H1 (cell line): ENCODE measurements at places on chromosomes 3 and 15. TPM values are rescaled to one million over a fixed set of nuclear protein-coding genes. Genes with fewer than 3 reads are reported as not detected.
A peak's percentile ranks its signal among the peaks of the same experiment; 100 is the strongest.

DNA sequence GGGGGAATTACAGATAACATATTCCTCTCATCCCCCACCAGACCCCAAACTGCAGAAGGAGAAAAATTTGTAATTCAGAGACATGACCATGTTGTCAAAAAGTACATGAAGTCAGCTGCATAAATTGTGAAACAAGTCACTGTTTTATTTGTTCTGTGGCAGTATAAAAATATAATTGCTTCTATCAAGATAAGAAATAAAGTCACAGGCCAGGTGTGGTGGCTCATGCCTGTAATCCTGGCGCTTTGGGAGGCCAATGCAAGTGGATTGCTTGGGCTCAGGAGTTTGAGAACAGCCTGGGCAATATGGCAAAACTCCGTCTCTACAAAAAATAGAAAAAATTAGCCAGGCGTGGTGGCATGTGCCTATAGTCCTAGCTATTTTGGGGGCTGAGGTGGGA is 87.7 kb upstream of the DPH6 start:
- DNase-seq, result no peak

- peak; percentile 94 for DNase-seq
These were observed 77.2 kb downstream of the SCN10A start for GRCh38 chr3:38738630-38739395.

DNA sequence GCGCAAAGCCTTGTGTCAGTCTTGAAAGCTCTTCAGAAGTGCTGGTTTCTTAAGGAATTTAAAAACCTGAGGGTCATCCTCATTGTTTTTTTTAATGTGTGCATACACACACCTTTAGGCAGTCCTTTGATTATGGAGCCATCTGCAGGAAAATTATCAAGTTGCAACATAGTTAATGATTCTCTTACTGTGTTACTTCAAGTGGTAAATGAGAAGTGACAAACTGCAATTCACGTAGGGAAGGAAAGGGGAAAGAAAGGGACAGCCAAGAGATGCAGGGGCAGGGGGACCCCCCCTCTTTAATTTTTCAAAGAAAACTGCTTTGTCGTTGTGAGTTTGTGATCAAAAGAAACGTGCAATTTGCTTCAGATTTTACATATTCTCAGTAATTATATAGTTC is 162.4 kb upstream of the CGNL1 start:
- DNase-seq, result no peak

DNA sequence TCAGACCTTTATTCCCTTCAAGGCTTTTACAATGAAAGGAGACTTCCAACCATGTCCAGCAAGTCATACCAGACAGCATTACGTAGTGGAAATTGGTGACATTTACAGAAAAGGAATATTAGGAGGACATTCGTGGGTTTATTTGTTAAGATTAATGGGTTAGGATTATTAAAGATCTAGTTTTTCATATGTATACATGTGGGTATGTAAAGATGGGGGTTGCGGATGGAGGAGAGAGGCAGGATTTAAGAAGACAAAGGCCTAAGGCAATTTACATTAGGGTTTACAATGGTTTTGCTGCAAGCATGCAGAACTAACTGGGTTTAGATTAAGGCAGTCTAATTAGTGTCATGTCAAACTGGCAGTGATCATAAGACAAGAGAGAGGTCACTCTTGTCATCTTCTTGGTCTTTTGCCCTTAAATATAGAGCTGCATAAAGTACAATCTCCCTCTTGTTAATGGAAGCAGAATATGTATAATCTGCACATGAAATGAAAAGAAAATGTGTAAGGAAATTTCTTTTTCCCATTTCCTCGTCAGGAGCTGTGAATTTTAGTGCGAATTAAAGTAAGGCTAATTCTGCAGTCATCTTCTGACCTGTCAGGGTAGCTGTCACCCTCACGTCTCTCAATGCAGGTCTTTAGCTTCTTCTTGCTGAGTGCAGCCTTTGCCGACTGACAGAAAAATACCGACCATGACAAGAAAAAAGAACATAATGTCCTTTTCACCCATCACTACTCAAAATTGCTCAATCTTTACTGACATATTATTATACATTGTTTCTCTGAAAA is 258.9 kb upstream of the MEIS2 start:
- DNase-seq, result no peak

Gene TEX9
- total RNA-seq, result 10.8 and 12.3 TPM in 2 replicates

Gene TM6SF1
- total RNA-seq, result 0.90 and 1.0 TPM in 2 replicates
